T-helper 2 cell treated with Interferon-gamma antibody and Interleukin-4, amounts not matched to agents 5 μg/mL and 100 μg/mL, for 36 hours (primary cell): ENCODE measurements at places on chromosomes 7 and 10.

DNA sequence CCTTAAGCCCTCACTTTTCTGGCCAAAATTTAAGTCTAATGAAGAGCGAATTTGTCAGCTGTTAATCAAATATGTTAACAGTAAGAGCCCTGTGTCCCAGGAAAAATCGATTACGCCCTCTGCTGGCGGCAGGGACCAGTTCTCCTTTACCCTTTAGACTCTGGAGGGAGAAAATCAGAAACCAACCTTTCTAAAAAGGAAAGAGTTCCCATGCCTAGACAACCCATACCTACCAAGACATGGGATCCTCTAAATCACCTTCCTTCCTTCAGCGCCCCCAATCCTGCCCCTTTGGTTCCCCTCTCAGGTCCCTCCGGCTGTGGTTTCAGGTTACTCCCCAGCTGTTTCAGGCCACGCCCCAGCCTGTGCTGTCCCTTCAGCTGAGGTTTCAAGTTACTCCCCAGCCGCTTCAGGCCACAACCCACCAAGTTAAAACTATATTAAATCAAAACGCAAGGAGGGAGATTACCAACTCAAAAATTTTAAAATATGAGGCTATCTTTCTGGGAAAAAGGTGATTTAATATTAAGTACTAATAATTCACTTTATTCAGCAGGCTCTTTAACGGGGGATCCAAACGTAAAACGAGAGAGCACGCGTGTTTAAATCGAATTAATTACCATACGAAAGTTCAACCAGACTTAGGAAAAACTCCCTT, 1.4 kb upstream of the AKR1B15 start:
- H3K27me3 ChIP-seq = peaks cover 15% of the 10 kb centered on the region
- peaks cover 4% of the 10 kb centered on the region for H3K4me1 ChIP-seq
- no peaks in the 10 kb centered on the region for H3K36me3 ChIP-seq
- no peak overlapping the region for H3K27ac ChIP-seq
- H3K4me3 ChIP-seq = peak overlapping the region; percentile 29

DNA sequence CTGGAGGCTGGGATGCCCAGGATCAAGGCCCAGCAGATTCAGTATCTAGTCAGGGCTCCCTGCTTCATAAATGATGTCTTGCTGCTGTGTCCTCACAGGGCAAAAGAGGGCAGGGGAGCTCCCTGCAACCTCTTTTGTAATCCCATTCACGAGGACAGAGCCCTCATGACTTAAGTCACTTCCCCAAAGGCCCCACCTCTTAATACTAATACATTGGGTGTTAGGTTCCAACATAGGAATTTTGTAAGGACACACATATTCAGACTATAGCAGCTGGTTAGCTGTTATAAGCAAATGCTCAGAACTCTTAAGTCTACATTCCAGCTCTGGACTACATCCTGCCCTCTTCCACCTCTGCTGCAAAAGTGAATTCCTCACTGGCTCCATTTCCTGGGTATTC, 63.0 kb downstream of the VOPP1 start:
- H3K36me3 ChIP-seq = peaks cover 16% of the 10 kb centered on the region
- DNase-seq = no peak
- H3K4me3 ChIP-seq = no peak overlapping the region
- H3K4me1 ChIP-seq = peaks cover 6% of the 10 kb centered on the region
- H3K27ac ChIP-seq = peak overlapping the region; percentile 0
- no peaks in the 10 kb centered on the region for H3K27me3 ChIP-seq

DNA sequence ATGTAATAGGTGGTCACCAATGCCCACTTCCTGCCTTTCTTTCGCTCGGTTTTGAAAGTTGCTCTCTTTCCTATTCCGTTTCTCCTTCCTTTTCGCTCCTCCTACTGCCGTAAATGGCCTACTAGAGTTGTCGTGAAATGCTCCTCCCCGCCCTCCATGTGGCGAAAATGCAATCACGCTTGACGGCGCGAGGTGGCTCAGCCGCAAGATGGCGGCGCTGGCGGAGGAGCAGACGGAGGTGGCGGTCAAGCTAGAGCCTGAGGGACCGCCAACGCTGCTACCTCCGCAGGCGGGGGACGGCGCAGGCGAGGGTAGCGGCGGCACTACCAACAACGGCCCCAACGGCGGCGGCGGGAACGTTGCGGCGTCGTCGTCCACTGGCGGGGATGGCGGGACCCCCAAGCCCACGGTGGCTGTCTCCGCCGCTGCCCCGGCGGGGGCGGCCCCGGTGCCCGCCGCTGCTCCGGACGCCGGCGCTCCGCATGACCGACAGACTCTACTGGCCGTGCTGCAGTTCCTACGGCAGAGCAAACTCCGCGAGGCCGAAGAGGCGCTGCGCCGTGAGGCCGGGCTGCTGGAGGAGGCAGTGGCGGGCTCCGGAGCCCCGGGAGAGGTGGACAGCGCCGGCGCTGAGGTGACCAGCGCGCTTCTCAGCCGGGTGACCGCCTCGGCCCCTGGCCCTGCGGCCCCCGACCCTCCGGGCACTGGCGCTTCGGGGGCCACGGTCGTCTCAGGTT, at the start of gene TAF5:
Gene TAF5 (plus strand): TSS at position 195 of the 737 bp plus-strand sequence. CDS start 14 bp downstream, at position 209.
- DNase-seq = peak; percentile 92
- H3K27me3 ChIP-seq = no peaks in the 10 kb centered on the region
- H3K27ac ChIP-seq = peak within 1 kb of the TSS; percentile 93

DNA sequence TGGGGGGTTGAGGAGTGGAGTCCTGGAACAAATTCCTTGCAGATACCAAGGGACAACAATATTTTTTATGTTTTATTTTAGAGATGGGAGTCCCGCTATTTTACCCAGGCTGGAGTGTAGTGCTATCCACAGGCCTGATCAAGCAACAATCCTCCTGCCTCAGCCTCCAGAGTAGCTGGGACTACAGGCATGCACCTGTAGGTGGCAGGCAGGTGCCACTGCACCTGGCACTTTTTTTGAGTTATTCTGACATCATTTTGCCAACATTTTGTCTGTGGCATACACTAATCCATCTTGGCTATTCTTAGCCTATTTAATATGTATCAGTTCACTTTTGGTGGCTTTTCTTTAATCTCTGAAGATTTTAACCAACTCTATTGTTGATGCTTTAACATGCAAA, 317.8 kb upstream of the MTPN start:
- no peak overlapping the region for H3K27ac ChIP-seq
- DNase-seq = no peak
- no peaks in the 10 kb centered on the region for H3K36me3 ChIP-seq
- no peak overlapping the region for H3K4me3 ChIP-seq
- H3K4me1 ChIP-seq = no peaks in the 10 kb centered on the region

GRCh38 chr7:142313528-142313927, 55.7 kb upstream of the PRSS58 start:
- H3K27ac ChIP-seq = no peak overlapping the region
- H3K27me3 ChIP-seq = peaks cover 51% of the 10 kb centered on the region
- no peaks in the 10 kb centered on the region for H3K36me3 ChIP-seq
- DNase-seq = no peak
- no peak overlapping the region for H3K4me3 ChIP-seq
- no peaks in the 10 kb centered on the region for H3K4me1 ChIP-seq

DNA sequence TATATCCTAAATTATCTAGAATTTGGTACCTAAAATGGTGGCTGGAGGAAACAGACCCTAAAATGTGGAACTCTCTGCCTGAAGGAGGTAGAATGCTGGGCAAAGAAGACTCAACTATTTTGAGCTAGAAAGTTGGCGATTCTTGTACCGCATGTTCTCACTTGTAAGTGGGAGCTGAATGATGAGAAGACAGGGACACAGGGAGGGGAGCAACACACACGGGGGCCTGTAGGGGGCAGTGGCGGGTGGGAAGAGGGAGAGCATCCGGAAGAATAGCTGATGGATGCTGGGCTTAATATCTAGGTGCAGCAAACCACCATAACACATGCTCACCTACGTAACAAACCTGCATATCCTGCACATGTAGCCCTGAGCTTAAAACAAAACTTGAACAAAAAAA, 250.6 kb downstream of the CALN1 start:
- no peak overlapping the region for H3K4me3 ChIP-seq
- no peaks in the 10 kb centered on the region for H3K4me1 ChIP-seq
- no peak overlapping the region for H3K27ac ChIP-seq
- no peaks in the 10 kb centered on the region for H3K36me3 ChIP-seq

GRCh38 chr7:44959433-44959951, 19.3 kb downstream of the MYO1G start:
- peaks cover 22% of the 10 kb centered on the region for H3K36me3 ChIP-seq
- peaks cover 15% of the 10 kb centered on the region for H3K4me1 ChIP-seq
- no peak overlapping the region for H3K4me3 ChIP-seq

DNA sequence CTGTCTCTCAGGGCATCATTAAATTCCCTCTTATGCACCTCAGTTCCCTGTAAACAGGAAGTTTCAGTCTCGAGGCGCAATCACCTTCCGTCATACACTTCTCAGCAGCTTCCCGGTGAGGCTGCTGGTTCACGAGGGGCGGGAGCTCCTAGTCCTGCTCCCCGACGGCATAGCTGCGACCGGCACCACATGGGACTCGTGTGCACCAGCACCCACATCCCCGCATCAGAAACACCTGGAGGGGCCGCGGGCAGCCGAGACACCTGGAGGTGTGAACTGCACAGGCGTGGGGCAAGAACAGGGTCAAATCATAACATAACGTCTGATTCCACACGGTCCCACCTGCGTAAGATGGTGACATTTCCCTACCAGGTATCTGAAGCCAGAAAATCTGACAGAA, 52.7 kb downstream of the DIP2C start:
- peaks cover 12% of the 10 kb centered on the region for H3K27me3 ChIP-seq
- H3K4me3 ChIP-seq = no peak overlapping the region
- DNase-seq = no peak
- H3K4me1 ChIP-seq = no peaks in the 10 kb centered on the region
- no peak overlapping the region for H3K27ac ChIP-seq
- no peaks in the 10 kb centered on the region for H3K36me3 ChIP-seq

- H3K27ac ChIP-seq = no peak overlapping the region
- H3K27me3 ChIP-seq = no peaks in the 10 kb centered on the region
- H3K4me1 ChIP-seq = no peaks in the 10 kb centered on the region
- DNase-seq = no peak
- no peaks in the 10 kb centered on the region for H3K36me3 ChIP-seq
These were observed 87.9 kb upstream of the PLXDC2 start for GRCh38 chr10:19728376-19728775.

GRCh38 chr10:120360571-120360970, 96.5 kb upstream of the PLPP4 start:
- H3K4me1 ChIP-seq = no peaks in the 10 kb centered on the region
- H3K27ac ChIP-seq = no peak overlapping the region
- no peaks in the 10 kb centered on the region for H3K27me3 ChIP-seq
- H3K36me3 ChIP-seq = no peaks in the 10 kb centered on the region
- no peak overlapping the region for H3K4me3 ChIP-seq

GRCh38 chr10:80539421-80540031, 1.8 kb downstream of the SH2D4B start:
- H3K27me3 ChIP-seq = peaks cover 2% of the 10 kb centered on the region
- no peak overlapping the region for H3K27ac ChIP-seq
- peaks cover 12% of the 10 kb centered on the region for H3K4me1 ChIP-seq
- no peak overlapping the region for H3K4me3 ChIP-seq
- peaks cover 3% of the 10 kb centered on the region for H3K36me3 ChIP-seq
- no peak for DNase-seq

GRCh38 chr10:101843032-101844021, at the start of gene KCNIP2:
Gene KCNIP2 (minus strand): TSS chr10:101843800. CDS start chr10:101843568, 232 bp downstream.
- peaks cover 25% of the 10 kb centered on the region for H3K27me3 ChIP-seq
- DNase-seq = peak; percentile 42
- H3K4me3 ChIP-seq = peak within 1 kb of the TSS; percentile 76
- H3K36me3 ChIP-seq = peaks cover 3% of the 10 kb centered on the region
- peaks cover 30% of the 10 kb centered on the region for H3K4me1 ChIP-seq
- no peak within 1 kb of the TSS for H3K27ac ChIP-seq

DNA sequence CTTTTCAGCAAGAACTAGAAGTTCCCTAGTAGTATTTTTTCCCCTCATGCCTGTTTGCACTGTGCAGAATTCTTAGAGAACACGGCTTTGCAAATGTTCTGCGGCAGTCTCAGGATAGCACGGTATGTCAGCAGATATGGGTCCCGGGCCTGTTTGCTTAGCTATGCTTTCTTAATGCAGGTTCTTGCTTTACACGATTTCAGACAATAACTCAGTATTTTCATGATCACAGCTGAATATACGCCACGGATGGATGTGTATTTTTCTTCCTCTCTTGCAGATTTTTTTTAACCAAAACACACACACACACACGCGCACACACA, 137.3 kb downstream of the HECW1 start:
- no peaks in the 10 kb centered on the region for H3K36me3 ChIP-seq
- DNase-seq = no peak
- H3K4me3 ChIP-seq = no peak overlapping the region
- no peaks in the 10 kb centered on the region for H3K4me1 ChIP-seq
- no peaks in the 10 kb centered on the region for H3K27me3 ChIP-seq
- H3K27ac ChIP-seq = no peak overlapping the region

DNA sequence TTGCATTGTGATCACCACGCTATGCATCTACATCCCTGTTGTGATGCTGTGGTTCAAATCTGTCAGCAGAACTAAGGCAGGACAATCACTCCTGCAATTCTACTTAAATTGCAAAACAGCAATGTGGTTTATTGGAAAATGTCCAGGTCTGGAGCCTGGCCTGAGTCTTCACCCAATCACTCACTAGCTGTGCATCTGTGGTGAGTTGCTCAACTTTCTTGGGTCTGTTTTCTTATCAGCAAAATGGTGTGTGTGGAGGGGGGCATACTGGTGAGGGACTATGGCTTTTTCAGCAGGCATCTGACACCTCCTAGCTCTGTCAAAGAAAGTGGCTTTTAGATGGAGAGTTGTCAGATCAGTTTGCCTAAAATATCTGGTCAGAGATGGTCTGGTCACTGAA, 108.3 kb upstream of the FEZF1 start:
- H3K4me1 ChIP-seq = no peaks in the 10 kb centered on the region
- H3K27me3 ChIP-seq = no peaks in the 10 kb centered on the region
- H3K4me3 ChIP-seq = no peak overlapping the region

DNA sequence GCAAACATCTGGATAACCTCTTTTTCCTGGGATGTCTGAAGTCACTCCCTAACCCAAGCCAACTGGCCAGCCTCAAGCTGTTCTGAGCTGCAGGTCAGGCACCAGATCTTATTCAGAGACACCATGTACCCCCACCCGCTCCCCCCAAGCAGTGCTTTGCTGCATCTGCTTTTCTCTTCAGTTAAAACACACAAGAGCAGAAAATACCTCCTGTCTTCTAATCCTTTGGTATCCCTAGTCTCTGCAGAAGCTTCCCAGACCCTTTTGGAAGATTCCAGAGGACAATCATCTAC, 3.0 kb downstream of the ZNF488 start:
- peaks cover 68% of the 10 kb centered on the region for H3K27me3 ChIP-seq
- H3K4me1 ChIP-seq = peaks cover 34% of the 10 kb centered on the region
- H3K36me3 ChIP-seq = peaks cover 5% of the 10 kb centered on the region
- H3K27ac ChIP-seq = no peak overlapping the region
- no peak overlapping the region for H3K4me3 ChIP-seq

DNA sequence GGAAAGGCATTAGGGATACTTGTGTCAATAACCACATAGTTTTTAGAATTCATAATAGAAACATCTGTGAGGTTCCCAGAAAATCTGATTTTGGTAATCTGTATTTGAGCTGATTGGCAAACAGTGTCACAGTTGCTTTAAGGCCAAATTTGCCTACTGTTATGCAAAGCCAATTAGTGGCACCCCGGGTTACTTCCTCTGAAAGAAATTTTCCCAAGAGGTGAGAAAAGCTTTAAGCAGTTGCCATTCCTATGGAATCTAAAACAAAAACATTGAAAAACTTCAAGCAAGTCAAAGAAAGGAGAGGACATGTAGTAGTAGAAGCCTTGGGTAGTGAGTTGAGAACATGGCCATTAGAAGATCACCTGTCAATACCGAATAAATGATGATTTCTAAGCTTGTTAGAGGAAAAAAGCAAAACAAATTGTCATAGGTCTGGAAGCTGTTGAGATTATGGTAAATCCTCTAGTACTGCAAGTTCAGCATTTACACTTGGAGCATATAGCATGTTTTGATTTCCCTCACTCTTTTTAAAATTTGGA, 176.8 kb downstream of the TWIST1 start:
- H3K27ac ChIP-seq = no peak overlapping the region
- H3K4me3 ChIP-seq = no peak overlapping the region
- no peaks in the 10 kb centered on the region for H3K36me3 ChIP-seq
- H3K27me3 ChIP-seq = no peaks in the 10 kb centered on the region
